Activated CD4-positive, alpha-beta T cell treated with anti-CD3 and anti-CD28 coated beads for 36 hours (primary cell): ENCODE measurements at places on chromosomes 12 and 14. TPM values are rescaled to one million over a fixed set of nuclear protein-coding genes. Genes with fewer than 3 reads are reported as not detected.

GRCh38 chr12:21971344-21971743, 30.1 kb upstream of the ABCC9 start:
- no peak for DNase-seq

- no peak for DNase-seq
Measured at GRCh38 chr12:74685385-74685784, 147.8 kb downstream of the ATXN7L3B start.

GRCh38 chr14:55097881-55098560, 31.0 kb upstream of the LGALS3 start:
- DNase-seq = peak; percentile 71

- peak; percentile 8 for DNase-seq
Measured at GRCh38 chr14:89870316-89870715, 84.2 kb downstream of the EFCAB11 start.

Gene C14orf39
- total RNA-seq = not detected

Gene FGF23
- total RNA-seq = not detected

GRCh38 chr12:121933522-121934308, 15.3 kb downstream of the CFAP251 start:
- DNase-seq = no peak

DNA sequence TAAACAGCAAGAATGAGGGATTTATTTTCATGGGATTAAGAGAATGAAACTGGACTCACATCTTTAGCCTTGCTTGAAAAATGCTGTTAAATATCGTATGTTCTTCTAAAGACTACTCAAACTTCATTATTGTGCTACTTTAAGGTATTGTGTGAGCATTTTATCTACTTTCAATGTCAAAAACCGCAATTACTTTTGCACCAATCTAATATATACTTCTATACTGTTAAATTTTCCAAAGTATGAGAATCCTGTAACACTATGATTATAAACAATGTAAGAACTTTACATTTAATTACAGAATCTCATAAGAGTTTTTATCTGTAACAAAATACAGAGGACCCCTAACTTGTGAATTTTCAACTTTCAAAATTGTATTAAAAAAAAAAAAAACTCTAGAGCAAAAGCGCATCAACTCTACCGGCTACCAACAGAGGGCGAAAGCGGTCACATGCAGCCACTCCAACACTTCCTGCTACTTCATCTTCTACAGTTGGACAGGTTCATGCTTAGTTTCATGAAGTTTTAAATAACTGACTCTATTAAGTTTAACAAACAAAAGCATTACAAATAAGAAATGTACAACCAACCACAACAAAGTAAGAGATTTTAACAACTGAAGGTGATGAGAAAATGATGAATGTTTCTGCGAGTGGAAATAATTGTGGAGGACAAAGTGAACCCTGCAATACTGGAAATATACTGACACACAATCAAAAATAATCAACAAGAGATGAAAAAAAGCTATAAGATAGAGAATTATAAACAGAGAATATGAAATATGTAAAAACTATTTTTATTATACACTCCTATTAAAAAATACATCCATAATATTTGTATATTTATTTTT, 210.9 kb downstream of the MED13L start:
- DNase-seq = peak; percentile 78

GRCh38 chr14:104150136-104151025, 12.0 kb downstream of the KIF26A start:
- no peak for DNase-seq

DNA sequence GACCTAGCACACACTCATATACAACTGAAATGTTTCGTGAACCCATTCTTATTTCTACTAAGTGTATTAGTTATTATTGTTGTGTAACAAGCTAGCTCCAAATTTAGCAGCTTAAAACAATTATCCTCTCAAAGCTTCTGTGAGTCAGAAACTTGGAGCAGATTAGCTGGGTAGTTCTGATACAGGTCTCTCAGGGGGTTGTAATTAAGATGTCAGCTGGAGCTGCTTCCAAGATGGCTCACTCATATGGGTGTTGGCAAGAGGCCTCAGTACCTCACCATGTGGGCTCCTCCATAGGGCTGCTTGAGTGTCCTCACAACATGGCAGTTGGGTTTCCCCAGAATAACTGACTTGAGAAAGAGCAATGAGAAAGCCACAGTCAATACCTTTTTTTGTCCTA, 9.8 kb downstream of the GPR135 start:
- DNase-seq = no peak

GRCh38 chr12:56348776-56349175, 10.1 kb downstream of the IL23A start:
- DNase-seq = no peak

GRCh38 chr12:2999265-2999841, 40.2 kb downstream of the TEAD4 start:
- no peak for DNase-seq

- peak; percentile 18 for DNase-seq
Measured at GRCh38 chr14:96108061-96108795, 69.1 kb downstream of the C14orf132 start.

Gene SERPINA1
- total RNA-seq = 140 TPM

DNA sequence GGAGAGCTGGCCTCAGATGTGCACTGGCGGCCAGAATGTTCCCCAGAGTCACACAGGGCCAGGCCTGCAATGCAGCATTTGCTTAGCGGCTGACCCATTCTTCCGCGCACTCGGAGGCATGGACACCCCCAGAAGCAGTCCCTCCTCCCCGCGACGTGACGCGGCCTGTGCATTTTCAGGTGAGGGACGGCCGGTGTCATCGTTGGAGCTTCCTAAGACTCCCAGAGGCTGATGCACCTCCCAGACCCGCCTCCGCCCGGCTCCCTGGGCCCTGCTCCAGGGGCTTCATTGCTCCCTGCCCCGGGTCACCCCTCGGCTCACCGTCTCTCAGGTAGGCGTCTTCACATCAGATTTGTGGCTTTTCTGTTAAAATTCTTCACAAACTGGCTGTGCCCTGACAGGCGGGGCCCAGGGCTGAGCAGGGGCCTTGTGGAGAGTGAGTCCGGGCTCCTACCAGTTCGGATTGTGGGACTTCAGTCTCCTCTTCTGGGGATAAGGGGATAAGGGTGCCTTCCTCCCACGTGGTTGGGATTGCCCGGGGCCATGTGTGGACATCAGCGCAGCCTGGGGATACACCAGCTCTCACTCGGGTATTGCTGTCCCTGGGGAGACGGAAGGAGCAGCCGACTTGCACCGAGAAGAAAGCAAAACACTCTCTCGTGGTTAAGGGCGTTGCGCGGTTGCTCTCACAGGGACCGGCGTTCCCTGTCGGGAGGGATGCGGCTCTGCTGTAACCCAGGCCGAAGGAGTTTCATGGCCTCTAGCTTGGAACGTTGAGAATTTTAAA, 249.1 kb downstream of the ADGRD1 start:
- no peak for DNase-seq

DNA sequence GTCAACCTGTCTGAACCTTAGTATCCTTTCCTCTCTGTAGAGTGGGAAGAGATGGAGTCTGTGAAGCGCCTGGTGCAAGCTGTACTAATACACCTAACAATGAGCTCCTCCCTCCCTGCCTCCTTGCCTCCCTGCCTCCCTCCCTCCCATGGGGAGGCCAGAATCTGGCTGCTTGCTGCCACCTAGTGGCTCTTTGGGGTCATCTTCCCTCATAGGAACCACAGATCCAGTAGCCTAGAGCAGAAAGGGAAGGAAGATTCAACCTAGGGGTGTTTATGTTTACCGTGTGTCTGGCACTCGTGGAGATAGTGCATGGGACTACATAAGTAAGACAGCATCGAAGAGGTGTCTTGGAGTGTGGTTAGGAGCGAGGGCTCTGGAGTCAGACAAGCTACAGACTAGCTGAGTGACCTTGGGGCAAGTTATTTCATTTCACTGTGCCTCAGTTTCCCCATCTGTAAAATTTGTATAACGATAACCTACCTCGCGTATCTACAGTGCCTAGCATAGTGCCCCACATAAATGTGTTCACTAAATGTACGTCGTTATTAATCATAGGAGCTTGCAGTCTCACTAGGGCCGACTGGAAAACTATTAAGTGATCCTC, 35.5 kb upstream of the TSPAN9 start:
- peak; percentile 79 for DNase-seq

Gene CDH24
- total RNA-seq = 1.1 TPM
